ENCODE measurements at places on chromosomes 16 and 17.

- no peak for DNase-seq
Observed at GRCh38 chr16:31714903-31715504, 158.6 kb upstream of the ZNF267 start.

- no peak for DNase-seq
Observed at GRCh38 chr17:76382351-76382802, 2.0 kb upstream of the SPHK1 start.

GRCh38 chr17:48244121-48244711 lies 136.7 kb downstream of the SNX11 start:
- no peak for DNase-seq

- no peak for DNase-seq
Observed at GRCh38 chr16:75236232-75236631, 15.2 kb downstream of the BCAR1 start.

DNA sequence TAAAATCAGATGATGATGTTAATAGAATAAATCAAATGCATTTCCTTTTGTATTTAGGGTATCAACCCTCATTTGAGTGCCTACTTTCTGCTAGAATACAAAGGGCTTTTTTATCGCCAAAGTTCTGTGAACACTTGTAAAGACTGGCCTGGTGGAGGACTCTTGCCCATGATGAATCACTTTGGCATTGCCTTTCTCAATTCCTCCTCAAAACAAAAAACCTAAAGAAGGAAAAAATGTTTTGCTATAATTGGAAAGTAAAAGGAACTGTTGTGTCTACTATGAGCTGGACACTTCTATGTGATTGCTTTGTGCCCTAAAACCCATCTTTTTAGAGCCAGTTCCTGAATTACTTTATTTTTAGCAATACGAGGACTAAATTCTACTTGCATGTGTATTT lies 13.0 kb upstream of the DHRS11 start:
- no peak for DNase-seq

DNA sequence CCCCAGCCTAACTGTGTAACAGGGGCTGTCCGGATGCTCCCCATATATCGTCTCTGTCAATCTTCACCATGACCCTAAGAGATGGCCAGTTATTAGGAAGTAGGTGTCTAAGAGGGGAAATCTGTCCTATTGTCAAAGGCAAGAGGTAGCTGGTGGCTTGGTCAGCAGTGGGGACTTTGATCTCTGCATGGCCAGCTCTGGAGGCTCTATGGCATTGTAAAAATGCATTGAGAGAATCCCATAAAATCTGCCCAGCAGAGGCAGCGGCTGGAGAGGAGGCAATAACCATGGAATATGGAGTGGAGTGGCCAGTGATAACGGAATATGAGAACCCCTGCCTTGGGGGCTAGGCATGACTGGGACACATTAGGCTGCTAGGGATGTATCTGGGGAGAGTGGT lies 88.8 kb downstream of the MRM1 start:
- DNase-seq: no peak
